ENCODE measurements at places on chromosomes 4 and X.

GRCh38 chrX:71320126-71320525, 18.6 kb downstream of the ITGB1BP2 start:
- no peak for DNase-seq

DNA sequence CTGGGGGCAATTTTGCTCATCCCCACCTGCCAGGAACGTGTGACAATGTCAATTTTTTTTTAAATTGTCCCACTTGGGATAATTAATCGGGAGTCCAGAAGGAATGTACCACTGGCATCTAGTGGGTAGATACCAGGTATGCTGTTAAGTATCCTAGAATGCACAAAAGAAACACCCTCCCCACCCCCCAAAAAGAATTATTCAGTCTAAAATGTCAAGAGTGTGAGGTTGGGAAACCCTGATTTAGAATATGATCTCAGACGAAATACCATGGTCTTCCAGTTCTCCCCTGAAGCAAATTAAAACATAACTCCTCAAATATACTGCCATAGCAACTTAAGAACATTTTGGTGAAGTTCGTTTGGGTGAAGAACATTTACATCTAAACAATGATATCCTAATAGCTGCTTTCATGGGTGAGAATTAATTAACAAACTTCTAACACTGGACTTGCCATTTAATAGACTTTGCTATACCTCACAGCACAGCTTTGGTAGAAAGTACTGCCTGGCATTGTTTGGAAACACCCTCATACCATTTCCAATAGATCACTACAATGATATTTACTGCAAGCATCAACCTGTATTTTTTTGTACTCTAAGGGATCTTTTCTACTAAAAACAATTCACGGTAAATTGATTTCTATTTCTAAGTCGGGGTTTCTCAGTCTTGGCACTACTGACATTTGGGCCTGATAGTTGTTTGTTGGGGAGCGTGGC, 36.5 kb downstream of the SH3RF1 start:
- no peak for DNase-seq

GRCh38 chrX:136847874-136848273, 32.7 kb downstream of the RBMX start:
- no peak for DNase-seq

DNA sequence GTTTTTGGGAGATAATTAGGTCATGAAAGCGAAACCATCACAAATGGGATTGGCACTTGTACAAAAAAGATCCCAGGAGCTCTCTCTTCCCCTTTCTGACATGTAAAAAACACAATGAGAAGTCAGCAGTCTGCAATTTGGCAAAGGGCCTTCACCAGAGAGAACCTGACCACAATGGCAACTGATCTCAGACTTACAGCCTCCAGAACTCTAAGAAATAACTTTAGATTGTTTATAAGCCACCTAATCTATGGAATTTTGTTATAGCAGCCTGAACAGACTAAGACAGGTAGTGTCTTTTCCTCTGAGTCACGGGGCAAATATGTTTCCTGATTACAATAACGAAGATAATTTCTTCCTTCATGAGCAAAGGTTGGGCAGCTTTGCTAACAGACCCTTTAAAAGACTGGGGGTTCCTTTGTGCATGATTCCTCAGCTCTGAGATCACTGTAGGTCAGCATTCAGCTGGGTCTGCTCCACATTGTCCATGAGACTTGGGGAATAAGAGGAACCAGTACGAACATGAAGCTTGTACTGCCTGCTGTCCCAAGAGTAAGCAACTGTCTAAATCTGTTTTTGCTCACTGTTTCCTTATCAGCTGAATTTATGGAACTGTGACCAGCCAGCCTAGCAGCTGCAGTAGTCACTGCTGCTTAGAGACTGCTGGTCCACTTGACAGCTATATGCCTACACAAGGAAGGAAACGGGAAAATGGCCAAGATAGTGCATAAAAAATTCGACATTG, 191.6 kb downstream of the ANAPC10 start:
- no peak for DNase-seq

GRCh38 chr4:185809121-185809520, 2.9 kb downstream of the SORBS2 start:
- no peak for DNase-seq

- DNase-seq: no peak
Observed at GRCh38 chrX:42567268-42567667, 210.7 kb downstream of the PPP1R2C start.

- DNase-seq: no peak
Observed at GRCh38 chrX:134183665-134184064, 53.3 kb upstream of the CCDC160 start.

All from activated T-cell treated with anti-CD3 and anti-CD28 coated beads for 1 hour (primary cell).